ENCODE measurements at places on chromosomes 4 and X. TPM values are rescaled to one million over a fixed set of nuclear protein-coding genes. Genes with fewer than 3 reads are reported as not detected.
A peak's percentile ranks its signal among the peaks of the same experiment; 100 is the strongest.

- no peak overlapping the region for H3K27ac ChIP-seq
- no peak for DNase-seq
- H3K27me3 ChIP-seq: no peaks in the 10 kb centered on the region
- H3K36me3 ChIP-seq: no peaks in the 10 kb centered on the region
Observed at GRCh38 chrX:153766871-153767673, 3.0 kb downstream of the PLXNB3 start.

- H3K27me3 ChIP-seq: no peaks in the 10 kb centered on the region
- H3K4me1 ChIP-seq: no peaks in the 10 kb centered on the region
- H3K27ac ChIP-seq: no peak overlapping the region
- H3K4me3 ChIP-seq: no peak overlapping the region
Observed at GRCh38 chr4:187178587-187178986, 454.9 kb upstream of the FAT1 start.

Gene MCF2
- 0.25 TPM for total RNA-seq

Gene HTN3
- not detected for total RNA-seq

- H3K4me1 ChIP-seq: peaks cover 8% of the 10 kb centered on the region
- no peak overlapping the region for H3K27ac ChIP-seq
Observed at GRCh38 chr4:102783006-102783405, 22.2 kb upstream of the MANBA start.

DNA sequence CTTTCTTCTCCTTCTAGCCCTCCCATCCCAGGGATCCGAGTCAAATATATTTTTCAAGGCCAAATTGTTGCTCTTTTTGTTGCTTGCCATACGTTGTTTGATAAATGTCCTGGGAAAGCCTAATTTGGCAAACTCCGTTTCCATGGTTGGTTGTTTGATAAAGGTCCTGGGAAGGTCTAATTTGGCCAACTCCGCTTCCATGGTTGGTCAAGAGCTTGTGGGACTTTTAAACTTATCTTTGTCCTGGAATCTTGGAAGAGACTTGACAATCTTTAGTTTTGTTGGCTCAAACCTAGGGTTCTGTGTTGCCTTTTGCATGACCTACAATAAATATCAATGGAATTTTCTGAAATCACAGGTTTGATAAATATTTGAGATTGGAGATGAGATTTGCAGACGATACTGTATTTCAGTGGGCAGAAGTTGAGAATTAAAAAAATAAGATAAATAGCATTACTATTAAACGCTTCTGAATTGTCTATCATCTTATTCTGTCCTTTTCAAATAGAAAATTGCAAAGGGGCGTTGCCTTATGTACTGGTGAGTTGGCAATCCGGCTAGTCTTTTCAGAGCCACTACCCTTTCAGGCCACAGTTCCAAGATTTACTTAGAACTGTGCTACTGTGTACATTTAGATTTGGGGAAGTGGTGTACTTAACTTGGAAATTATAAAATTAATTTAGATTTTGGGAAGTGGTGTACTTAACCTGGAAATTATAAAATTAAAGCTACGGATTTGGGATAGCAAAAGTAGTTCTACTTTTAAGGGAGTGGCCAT is 804 bp downstream of the OSTC start:
- peaks cover 39% of the 10 kb centered on the region for H3K4me1 ChIP-seq
- peak overlapping the region; percentile 92 for H3K4me3 ChIP-seq
- DNase-seq: no peak
- H3K27ac ChIP-seq: peak overlapping the region; percentile 82
- H3K27me3 ChIP-seq: no peaks in the 10 kb centered on the region

DNA sequence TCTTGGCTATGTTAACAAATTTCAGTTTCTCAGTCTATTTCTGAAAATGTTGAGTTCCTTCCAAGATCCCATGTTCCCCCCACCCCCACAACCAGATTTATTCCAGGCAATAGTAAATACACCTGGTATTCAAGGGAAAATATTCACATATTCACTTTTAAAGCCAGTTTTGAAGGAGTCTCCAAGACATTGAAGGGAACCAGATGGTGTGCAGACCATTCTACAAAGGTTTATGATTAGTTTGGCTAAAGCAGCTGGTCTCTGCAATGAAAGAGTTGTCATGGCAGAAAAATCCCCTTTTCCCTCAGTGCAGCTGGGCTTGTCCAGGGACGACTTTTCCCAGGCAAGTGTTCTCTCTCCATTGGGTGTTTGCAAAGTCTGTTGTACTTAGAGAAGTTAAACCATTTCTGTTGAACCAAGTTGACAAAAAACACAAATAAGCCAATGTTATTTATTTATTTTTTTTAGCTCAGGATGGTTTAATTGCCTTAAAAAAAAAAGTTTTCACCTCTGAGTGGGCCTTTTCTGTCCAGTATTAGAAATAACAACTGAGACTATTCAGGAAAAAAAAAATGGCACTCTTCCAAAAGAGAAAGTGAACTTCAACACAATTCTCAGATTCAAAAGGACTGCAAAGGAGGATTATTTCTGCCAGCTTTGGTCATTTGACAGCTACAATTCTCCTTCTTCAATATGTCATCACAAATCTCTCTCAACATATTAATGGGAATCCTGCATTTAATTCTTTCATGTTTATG is 410.6 kb downstream of the IL1RAPL1 start:
- H3K27me3 ChIP-seq: no peaks in the 10 kb centered on the region
- no peak overlapping the region for H3K4me3 ChIP-seq
- no peaks in the 10 kb centered on the region for H3K36me3 ChIP-seq

DNA sequence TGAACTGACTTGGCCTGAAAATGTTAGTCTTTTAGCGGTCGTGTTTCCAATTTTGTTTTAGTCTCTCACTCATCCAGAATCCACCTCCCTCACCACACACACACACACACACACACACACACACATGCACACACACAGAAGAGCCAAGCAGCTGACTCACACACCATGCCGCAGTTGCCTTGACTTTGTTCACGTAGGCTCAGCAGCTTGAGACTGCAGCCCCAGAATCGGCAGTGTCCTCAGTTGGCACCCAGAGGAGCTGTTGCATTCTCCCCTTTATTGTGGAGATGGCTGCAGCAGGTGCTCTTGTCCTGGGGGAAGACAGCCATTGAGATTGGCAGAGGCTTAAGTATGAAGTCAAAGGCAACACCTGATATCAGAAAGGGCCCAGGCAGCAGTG is 20.9 kb upstream of the XPNPEP2 start:
- no peak overlapping the region for H3K27ac ChIP-seq
- no peaks in the 10 kb centered on the region for H3K27me3 ChIP-seq
- H3K4me3 ChIP-seq: no peak overlapping the region
- H3K36me3 ChIP-seq: no peaks in the 10 kb centered on the region
- peaks cover 15% of the 10 kb centered on the region for H3K4me1 ChIP-seq

Gene KDR
- total RNA-seq: not detected

- no peaks in the 10 kb centered on the region for H3K27me3 ChIP-seq
- H3K4me1 ChIP-seq: peaks cover 8% of the 10 kb centered on the region
- H3K27ac ChIP-seq: no peak overlapping the region
- peaks cover 37% of the 10 kb centered on the region for H3K36me3 ChIP-seq
- DNase-seq: no peak
Observed at GRCh38 chr4:113659127-113659526, 102.4 kb downstream of the CAMK2D start.

GRCh38 chr4:1405636-1406393 is 427 bp downstream of the NKX1-1 start:
- H3K36me3 ChIP-seq: peaks cover 8% of the 10 kb centered on the region
- peaks cover 2% of the 10 kb centered on the region for H3K4me1 ChIP-seq

Gene GPR143
- not detected for total RNA-seq

DNA sequence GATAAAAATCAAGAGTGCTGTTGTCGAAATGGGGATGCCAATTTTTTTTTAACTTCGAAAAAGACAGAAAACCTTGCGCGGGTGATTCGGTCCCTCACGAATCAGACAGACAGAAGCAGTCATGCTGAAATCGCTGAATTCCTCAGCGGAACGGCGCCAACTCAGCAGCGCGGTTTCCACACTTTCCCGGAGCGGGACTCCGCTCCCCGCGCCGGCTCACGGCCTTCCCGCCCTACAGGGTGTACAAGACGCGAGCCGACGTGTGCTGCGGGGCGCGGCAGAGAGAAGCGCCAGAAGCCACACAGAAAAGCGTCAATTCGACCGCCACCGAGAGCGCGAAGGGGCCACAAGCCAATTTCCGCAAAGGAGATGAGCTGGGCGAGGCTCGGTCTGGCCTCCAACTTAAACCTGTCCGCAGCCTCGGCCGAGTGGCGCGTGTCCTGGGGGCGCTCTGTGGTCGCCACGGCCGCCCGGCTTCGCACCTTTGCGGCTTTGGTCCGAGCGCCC is 1.3 kb downstream of the NEXMIF start:
- H3K4me1 ChIP-seq: peaks cover 10% of the 10 kb centered on the region
- peak overlapping the region; percentile 37 for H3K4me3 ChIP-seq
- no peak overlapping the region for H3K27ac ChIP-seq
